Effector CD4-positive, alpha-beta T cell (primary cell): ENCODE measurements at places on chromosomes 13 and 19.

GRCh38 chr19:28641395-28641794 lies 571.6 kb downstream of the UQCRFS1 start:
- DNase-seq: no peak

DNA sequence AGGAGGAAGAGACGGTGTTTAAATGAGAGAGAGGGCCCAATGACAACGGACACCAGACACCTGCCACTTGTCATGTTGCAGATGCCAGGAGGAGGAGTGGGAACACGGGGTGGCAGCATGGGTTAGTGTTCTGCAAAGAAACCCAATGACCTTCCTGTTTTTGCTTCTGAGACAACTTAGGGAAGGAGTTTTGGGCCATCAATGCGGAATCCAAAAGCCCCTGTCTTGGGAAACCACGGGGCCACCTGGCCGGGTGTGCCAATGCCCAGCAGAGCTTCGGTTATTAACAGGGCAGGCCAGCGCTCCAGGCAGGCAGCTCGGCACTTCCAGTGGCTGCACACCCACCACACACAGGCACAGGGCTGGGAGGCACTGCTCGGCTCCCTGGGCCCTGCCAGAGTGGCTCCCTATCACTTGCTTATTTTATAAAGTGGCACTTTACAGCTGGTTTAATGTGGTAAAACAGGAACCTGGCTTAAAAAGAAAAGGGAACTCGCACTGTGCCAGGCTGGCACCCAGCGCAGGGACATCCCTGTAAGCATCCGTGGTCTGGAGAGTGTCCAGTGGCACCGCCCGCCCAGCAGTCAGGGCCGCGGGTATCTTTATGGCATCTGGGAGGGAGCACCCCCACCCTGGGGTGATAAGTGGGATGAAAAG lies 19.1 kb downstream of the ELL start:
- no peak for DNase-seq

- DNase-seq: no peak
These were observed 43.5 kb downstream of the ATP8A2 start for GRCh38 chr13:25415241-25415640.

DNA sequence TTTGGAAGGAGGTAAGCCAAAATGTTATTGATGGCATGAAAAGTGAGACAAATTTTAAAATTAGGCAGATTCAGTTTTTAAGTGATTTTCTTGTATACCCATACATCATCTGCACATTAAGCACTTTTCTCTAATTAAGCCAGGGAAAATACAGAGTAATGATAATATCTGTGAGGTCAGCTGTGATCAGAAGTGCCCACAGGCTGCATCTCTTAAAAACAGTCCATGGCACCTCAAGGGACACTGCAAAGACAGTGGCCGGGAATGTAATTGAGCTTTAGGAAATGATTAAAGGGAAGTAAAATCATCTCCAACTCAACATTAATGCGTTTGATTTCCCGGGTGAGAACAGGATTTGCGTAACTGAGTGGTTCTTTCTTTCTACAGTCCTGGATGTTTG lies 2.0 kb downstream of the COL4A1 start:
- DNase-seq: no peak

DNA sequence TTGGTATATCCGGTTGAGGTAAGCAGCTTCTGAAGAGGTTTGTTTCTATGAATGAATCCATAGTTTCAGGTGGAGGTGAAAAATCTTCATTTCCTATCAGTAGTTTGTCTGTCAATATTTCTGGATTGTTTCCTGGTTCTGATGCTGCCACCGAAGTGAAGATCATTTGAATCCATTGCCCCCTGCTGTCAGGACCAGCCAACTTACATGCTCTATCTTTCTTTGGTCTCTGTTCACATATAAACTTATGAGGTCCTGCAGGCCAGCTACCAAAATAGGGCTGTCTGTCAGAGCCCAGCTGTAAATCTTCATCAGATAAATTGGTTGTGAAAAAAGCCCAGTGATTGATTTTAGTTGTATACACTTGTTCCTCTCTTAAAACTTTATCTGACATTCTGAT lies 15.2 kb upstream of the N4BP2L1 start:
- peak; percentile 32 for DNase-seq

DNA sequence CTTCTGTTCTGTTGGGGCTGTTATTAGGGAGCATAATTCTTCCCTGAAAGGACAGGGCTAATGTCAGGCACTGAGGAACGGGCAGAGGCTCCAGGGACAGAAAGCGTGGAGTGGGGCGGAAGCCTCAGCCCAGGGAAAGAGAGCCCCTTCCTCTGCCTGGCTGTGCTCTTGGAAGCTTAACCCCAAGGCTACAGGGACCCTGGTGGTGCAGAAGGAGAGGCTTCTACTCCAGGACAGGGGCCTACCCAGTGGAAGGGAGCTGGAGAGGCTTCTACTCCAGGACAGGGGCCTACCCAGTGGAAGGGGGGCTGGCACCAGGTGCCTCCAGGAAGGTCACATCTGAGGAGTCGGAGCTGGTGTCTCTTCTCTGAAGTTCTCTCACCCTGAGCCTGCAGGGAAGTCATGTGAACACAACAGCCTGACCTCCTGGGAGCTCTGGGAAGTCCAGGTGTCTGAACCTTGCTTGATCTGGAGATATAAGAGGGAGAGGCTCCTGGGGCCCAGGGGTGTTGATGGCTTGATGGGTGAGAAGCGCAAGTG lies 159.5 kb upstream of the SOX1 start:
- DNase-seq: no peak

- DNase-seq: no peak
These were observed 6.0 kb upstream of the NEK3 start for GRCh38 chr13:52165411-52165810.

- no peak for DNase-seq
These were observed 19.0 kb downstream of the CYP2F1 start for GRCh38 chr19:41133260-41133659.

- no peak for DNase-seq
These were observed 1.7 kb downstream of the RAX2 start for GRCh38 chr19:3770136-3770999.

- DNase-seq: no peak
These were observed 29.9 kb upstream of the RNF113B start for GRCh38 chr13:98206946-98207345.

DNA sequence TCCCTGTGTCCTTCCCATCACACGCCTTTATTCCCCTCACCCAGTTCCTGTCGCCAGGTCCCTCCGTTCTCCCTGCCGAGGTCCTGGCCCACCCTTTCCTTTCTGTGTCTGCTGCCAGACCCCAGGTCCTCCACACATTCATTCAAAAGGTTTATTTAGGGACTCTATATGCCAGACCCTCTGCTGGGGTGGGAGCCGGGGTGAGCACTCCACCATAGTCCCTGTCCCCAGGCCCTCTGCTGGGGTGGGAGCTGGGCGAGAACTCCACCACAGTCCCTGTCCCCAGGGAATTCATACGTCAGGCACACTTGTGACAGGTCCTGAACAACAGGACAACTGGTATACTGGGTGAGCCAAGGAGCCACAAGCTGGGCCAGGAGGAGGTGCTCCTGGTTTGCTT lies 34.4 kb upstream of the TUBGCP3 start:
- DNase-seq: no peak

DNA sequence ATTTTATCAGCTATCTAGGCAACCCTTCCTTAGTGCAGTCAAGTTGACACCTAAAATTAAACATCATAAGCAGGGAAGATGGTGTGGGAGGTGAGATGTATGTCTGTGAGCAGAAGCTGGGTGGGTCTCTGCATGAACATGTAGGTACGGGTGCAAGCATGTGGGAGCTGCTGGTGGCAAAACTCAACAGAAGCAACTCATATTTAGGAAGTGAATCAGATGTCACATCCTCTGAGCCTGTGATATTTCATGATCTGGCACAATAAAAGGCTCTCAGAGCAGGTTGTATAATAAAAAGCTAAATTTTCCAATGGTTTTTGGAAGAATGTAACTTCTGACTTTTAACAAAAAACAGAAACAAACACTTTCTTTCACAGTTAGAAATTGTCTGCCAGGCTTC lies 44.4 kb downstream of the C1QTNF9 start:
- DNase-seq: no peak

DNA sequence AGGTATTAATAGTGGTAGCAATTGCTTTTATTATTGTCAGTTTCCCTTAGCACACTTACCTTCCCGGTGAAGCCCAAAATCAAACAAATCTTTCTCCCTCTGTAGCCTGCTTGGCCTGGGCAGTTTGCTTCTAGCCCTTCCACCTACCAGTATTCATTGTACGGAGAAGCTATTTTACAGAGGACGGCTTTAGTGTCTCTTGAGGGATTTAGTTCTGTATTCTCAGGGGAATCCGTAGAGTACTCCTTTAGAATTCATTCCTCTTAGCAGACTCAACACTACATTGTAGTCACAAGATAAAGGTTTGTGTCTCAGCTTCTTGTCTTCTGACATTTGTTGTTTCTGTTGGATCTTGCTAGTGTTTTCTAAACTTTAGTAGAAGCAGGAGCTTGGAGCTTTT lies 24.1 kb upstream of the WTIP start:
- no peak for DNase-seq

DNA sequence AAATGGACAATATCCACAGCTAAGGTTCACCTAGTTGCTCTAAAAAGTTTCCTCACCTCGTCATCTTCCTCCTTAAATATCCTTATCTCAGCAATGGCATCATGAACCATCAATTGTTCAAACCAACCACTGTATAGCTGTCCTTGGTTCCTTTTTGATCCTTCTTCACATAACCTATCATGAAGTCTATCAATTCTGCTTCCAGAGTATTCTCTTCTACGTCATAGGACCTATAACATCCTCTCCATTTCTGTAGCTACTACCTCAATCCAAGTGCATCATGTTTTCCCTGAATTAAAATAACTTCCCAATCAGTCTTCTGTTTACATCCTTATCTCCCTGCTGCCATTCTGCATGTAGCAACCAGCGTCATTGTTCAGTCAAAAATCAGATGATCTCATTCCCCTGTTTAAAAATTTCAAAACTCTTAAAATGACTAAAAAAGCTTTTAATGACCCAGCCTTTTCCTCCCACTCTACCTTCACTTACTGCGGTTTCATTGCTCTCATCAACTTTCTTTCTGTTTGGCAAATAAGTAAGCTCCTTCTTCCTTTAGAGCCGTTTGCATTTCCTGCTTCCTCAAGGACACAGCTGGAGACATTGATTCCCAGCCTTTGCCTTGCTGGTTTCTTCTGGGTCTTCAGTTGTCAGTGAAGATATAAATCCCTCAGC lies 223.9 kb upstream of the MIR17HG start:
- DNase-seq: no peak
